ENCODE measurements at places on chromosomes 5 and 9.

GRCh38 chr9:97983589-97984187 lies 547 bp downstream of the ANP32B start:
- DNase-seq: no peak

- DNase-seq: no peak
These were observed 6.2 kb upstream of the TMEM141 start for GRCh38 chr9:136784997-136785361.

- no peak for DNase-seq
These were observed 1.6 kb upstream of the FBXW11 start for GRCh38 chr5:172008111-172008455.

- no peak for DNase-seq
These were observed 128.8 kb upstream of the PANK3 start for GRCh38 chr5:168707716-168708695.

GRCh38 chr9:133916159-133916541 lies 76.0 kb downstream of the VAV2 start:
- DNase-seq: no peak

GRCh38 chr5:122327110-122327509 lies 15.1 kb downstream of the SNCAIP start:
- no peak for DNase-seq

- DNase-seq: no peak
These were observed 109.1 kb downstream of the SUSD1 start for GRCh38 chr9:112065806-112066606.

GRCh38 chr5:172733131-172733973 lies 37.6 kb downstream of the DUSP1 start:
- no peak for DNase-seq

DNA sequence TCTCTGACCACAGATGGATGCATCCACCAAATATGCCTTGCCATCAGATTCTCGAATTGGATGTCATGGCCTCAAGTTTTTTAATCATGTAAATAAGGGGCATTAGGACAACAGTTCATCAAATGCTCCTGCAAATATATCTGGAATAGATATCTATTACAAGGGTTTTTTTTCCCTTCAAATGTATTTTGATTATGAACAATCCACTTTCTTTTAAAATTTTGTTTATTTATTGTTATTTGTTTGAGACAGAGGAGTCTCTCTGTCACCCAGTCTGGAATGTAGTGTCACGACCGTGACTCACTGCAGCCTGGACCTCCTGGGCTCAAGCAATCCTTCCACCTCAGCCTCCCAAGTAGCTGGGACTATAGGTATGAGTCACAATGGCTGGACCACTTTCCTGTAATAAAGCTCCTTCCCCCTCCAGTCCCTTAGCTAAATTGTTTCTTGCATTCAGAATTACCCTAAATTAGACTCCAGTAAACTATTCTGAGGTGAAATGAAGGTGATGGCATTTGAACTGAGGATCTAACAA lies 1412.1 kb downstream of the EFNA5 start:
- DNase-seq: no peak

- DNase-seq: no peak
These were observed 3.8 kb downstream of the DCANP1 start for GRCh38 chr5:135443161-135443960.

GRCh38 chr5:111135946-111136345 lies 43.8 kb downstream of the WDR36 start:
- DNase-seq: no peak

GRCh38 chr9:38342096-38342495 lies 50.4 kb upstream of the ALDH1B1 start:
- no peak for DNase-seq

- DNase-seq: no peak
These were observed 78.8 kb downstream of the PDE6A start for GRCh38 chr5:149865746-149866145.

DNA sequence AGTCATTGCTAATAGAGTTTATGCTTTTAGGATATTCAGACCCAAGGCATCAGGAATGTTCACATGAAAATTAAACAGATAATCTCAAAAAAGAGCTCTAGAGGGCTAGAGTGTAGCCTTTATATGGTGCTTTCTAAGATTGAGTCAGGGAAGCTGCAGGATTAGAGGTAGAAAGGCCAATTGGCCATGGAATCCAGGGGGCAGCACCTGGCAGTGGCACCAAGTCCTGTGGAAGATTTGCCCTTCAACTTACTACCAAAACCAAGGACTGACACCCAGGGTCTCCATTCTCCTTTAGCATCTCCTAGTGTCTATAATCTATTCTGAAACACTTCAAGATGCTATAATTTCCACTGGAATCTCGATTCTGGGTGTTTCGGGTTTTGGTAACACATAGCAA lies 112.4 kb downstream of the ACER2 start:
- DNase-seq: no peak

- DNase-seq: no peak
These were observed 170.5 kb upstream of the SMIM23 start for GRCh38 chr5:171614971-171615653.

DNA sequence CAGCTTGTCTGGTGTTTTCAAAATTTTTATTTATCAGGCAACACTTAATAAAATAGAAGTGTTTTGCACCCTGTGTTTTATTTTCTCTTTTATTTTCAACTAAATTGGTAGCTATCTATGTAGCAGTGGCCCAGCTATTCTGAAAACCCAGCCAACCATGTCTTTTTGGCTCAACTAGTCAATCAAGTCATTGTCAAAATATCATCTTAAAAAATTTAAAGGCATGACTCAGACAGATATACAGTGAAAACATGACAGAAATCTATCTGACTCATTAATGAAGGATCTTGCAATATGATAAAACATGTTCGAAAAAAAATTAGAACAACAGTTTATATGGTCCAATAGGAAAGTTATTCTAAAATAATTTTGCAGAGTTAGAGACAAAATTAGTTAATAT lies 75.1 kb downstream of the HSD17B4 start:
- DNase-seq: no peak

GRCh38 chr9:95370064-95370463 lies 52.6 kb upstream of the FANCC start:
- no peak for DNase-seq

- no peak for DNase-seq
These were observed 372.8 kb downstream of the KIAA0825 start for GRCh38 chr5:94245608-94246007.

DNA sequence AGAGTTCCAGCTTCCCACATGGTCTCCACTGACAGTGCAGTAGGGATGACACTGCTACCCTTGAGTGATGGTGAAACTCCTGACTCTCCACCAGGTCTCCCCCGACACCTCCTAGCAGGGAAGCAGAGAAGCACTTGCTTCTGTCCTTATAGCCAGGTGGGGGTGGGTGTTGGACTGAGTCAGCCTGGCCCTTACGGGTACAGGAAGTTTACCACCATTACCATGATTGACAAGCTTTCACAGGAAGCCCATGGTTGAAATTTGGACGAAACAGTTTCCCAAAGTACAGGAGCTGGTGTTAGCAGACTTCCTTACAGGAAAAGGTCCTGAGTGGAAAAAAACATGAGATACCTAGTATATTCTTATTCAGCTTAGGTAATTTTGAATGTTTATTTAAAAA lies 3.1 kb upstream of the FBXL7 start:
- DNase-seq: no peak

GRCh38 chr5:77065256-77065655 lies 21.8 kb downstream of the ZBED3 start:
- no peak for DNase-seq

DNA sequence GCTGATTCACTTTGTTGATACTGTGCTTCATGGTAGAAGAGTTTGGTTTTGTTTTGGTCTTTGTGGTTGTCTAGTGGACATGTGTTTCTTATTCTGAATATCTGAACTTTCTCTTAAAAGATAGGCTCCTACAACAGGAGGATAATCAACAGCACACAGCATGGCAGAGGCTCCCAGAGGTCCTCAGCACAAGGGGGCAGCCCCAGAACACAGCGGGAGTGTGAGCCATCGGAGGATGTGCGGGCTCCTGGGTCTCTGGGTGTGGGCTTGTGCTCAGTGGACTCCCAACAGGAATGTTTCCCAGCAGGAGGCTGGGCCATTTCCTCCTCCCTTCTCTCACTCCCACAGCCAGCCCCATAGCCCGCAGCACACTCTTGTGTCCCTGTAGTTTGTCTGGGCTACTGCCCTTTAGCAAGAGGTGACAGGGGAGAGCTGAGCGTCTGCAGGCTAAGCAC lies 164.3 kb upstream of the OTULINL start:
- DNase-seq: no peak

DNA sequence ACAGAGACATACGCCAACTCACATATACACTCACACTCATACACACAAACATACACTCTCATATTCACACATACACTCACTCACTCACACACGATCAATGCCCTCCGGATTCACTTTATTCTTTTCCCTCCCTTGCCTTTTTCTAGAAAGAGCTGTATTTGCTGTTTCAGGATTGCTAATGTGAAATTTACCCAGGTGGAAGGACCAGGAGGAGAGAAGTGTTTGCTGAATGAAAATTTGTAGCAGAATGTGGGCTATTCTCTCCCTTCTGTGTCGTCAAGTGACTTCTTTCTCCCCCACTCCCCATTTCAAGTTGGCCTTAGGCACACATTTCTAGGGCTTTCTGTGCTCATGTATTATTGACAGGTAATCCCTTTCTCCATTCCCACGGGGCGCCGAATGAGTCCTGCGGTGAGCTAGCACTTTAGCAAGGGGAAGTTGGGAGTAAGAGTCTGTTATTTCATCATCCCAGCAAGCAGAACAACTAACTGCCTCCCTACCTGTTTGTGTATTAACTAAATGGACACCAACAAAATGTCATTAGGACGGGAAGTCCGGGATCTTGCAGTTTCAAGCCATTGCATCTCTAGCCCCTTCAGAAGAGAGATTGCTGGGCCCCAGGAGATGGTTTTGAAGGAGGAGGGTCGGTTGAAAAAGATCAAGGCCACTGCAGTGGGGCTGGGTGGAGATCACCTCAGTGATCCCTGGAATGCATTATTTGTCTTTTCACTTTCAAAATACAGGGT lies 97.1 kb upstream of the TAF11L2 start:
- no peak for DNase-seq

- no peak for DNase-seq
These were observed 77.5 kb upstream of the TGFBR1 start for GRCh38 chr9:99027443-99027842.

DNA sequence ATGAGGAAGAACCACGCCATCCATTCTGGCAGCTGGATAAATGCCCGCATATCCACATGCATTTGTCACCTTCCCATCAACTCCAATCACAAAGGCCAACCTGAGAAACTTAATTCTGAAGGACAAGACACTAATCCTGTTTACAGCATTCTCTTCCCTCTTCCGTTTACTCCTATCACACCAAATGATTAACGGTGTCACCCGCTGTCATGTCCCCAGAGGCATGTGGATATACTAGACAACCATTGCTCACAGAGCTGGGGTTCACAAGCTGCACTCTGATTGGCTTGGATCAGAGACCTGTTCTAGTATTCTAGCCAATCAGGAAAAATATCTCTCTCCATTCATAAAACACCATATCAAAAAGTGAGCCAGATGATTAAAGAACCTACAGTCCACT lies 3.6 kb downstream of the MACROH2A1 start:
- no peak for DNase-seq

- DNase-seq: no peak
These were observed 63.1 kb downstream of the RNF38 start for GRCh38 chr9:36337002-36337401.

DNA sequence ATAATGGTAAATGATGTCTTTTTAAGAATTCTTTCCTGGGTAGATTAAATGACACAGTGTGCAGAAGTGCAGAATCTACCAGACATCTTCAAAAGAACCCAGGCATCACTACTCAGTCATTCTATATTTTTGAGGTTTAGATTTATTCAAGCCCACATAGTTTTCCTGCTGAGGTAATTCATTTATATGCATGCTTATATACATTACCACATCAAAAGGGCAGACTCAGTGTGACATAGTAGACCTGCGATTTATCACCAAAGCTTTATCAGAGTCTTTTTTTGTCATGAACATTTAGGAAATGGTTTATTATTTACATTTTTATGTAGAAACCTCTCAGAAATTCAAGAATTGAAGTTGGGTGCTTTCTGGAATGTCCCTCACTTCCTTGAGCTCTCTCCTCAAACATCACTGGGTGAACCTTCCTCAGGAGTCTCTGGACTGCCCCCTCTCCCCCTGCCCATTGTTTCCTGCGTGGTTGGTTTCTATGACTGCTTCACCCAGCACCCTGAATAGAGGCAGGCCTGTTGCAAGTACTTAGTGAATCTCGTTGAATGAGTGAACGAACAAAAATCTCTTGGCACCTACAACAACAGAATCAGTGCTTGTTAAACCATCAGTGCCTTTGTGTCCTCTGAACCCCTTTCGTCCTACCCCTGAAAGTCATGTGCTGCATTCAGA lies 42.5 kb downstream of the ADAMTS16 start:
- DNase-seq: no peak

DNA sequence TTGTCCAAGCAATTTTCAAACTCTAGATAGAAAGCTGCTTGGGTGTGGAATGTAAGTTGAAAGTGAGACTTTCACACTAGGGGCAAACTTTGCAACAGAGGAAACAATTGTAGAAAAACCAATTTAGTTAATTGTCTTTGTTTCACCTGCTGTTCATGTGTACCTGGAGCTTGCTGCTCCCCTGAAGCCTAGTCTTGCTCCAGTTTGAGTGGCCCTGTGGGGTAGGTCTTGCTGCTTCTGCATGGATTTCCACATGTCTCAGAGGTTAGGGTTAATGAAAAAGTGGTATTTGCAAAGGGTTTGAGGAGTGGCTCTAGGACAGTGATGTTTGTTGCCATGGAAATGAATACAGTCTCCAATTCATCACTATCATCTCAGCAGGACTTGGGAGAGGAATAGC lies 182.2 kb downstream of the FSTL4 start:
- no peak for DNase-seq

DNA sequence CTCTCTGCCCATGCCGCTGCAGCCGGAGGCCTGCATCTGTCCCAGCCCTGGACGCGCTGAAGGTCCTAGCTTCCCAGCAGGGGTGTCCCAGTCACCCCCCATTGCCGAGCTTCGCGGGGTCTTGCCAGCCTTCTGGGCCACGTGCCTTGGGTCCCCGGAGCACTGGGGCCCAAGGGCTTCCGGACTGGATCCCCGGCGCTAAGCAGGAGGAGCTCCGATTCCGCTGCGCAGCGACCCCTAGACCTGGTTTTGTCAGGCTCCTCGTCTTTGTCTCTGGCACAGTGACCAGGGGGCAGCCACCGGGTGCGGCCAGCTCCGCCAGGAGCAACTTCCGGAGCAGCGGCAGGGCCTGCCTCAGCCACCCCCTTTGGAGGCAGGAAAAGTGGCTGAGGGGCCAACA lies 3.3 kb upstream of the IRX1 start:
- no peak for DNase-seq

- DNase-seq: no peak
These were observed 178.5 kb downstream of the GDNF start for GRCh38 chr5:37661227-37661920.

GRCh38 chr5:115736004-115736689 lies 80.3 kb downstream of the CDO1 start:
- no peak for DNase-seq

Measured in NCI-H1930 (cell line).